Airway epithelial cell (primary cell): ENCODE measurements at places on chromosomes 3 and 15. TPM values are rescaled to one million over a fixed set of nuclear protein-coding genes. Genes with fewer than 3 reads are reported as not detected.

SV2B gene
- not detected in 2 replicates for total RNA-seq

CDHR4 gene
- not detected in 2 replicates for total RNA-seq

GPR160 gene
- 1.1 TPM in 2 replicates for total RNA-seq

COPB2 gene
- 95.9 and 112 TPM in 2 replicates for total RNA-seq

RPP25 gene
- 4.7 and 5.7 TPM in 2 replicates for total RNA-seq

PRSS50 gene
- total RNA-seq = not detected in 2 replicates

MED12L gene
- total RNA-seq = 0.05 and 0.07 TPM in 2 replicates

GALNT15 gene
- total RNA-seq = 0.14 and 0.42 TPM in 2 replicates

MESP2 gene
- 0.37 and 0.42 TPM in 2 replicates for total RNA-seq

MEIS2 gene
- total RNA-seq = 6.3 and 10.1 TPM in 2 replicates

ITIH4 gene
- not detected in 2 replicates for total RNA-seq

MINDY2 gene
- 6.7 and 9.8 TPM in 2 replicates for total RNA-seq

AGTR1 gene
- 0.07 TPM in 1 of 2 replicates, not detected in the other for total RNA-seq

AADACL2 gene
- not detected in 2 replicates for total RNA-seq

NANOGP8 gene
- total RNA-seq = not detected in 2 replicates

ZNF660 gene
- 0.05 and 0.07 TPM in 2 replicates for total RNA-seq

CPLX3 gene
- not detected in 2 replicates for total RNA-seq

ERC2 gene
- under 0.01 and 0.56 TPM in 2 replicates for total RNA-seq

KCNMB3 gene
- total RNA-seq = 0.35 TPM in 1 of 2 replicates, not detected in the other

MDFIC2 gene
- not detected in 2 replicates for total RNA-seq

ROBO2 gene
- total RNA-seq = 0.05 and 0.28 TPM in 2 replicates

TRIM71 gene
- not detected in 2 replicates for total RNA-seq

CHST14 gene
- total RNA-seq = 8.9 and 9.5 TPM in 2 replicates

TTLL13 gene
- not detected in 2 replicates for total RNA-seq

MST1 gene
- total RNA-seq = 3.5 and 4.2 TPM in 2 replicates

RTP3 gene
- total RNA-seq = not detected in 2 replicates

VILL gene
- total RNA-seq = 41.4 and 53.0 TPM in 2 replicates

ZBTB11 gene
- 15.1 and 17.6 TPM in 2 replicates for total RNA-seq

CLDND1 gene
- total RNA-seq = 75.1 and 114 TPM in 2 replicates

ZFAND6 gene
- 50.8 and 70.6 TPM in 2 replicates for total RNA-seq

NOX5 gene
- total RNA-seq = 0.14 TPM in 1 of 2 replicates, not detected in the other

IQGAP1 gene
- total RNA-seq = 147 and 194 TPM in 2 replicates

TIPARP gene
- 73.1 and 101 TPM in 2 replicates for total RNA-seq

SAMD7 gene
- not detected in 2 replicates for total RNA-seq

SLC22A13 gene
- total RNA-seq = 0.07 TPM in 1 of 2 replicates, not detected in the other

SLITRK3 gene
- total RNA-seq = not detected in 2 replicates

TTBK2 gene
- 7.1 and 12.5 TPM in 2 replicates for total RNA-seq

TAGLN3 gene
- total RNA-seq = 6.4 and 8.1 TPM in 2 replicates

SKOR1 gene
- total RNA-seq = 0.19 TPM in 1 of 2 replicates, not detected in the other

STRIT1 gene
- not detected in 2 replicates for total RNA-seq

LRRC2 gene
- not detected in 2 replicates for total RNA-seq

LTF gene
- total RNA-seq = 0.07 TPM in 1 of 2 replicates, not detected in the other

ADGRG7 gene
- total RNA-seq = not detected in 2 replicates

HRG gene
- total RNA-seq = not detected in 2 replicates

TEX55 gene
- total RNA-seq = not detected in 2 replicates

SLC27A2 gene
- 4.4 and 7.3 TPM in 2 replicates for total RNA-seq

AGBL1 gene
- total RNA-seq = not detected in 2 replicates

STAB1 gene
- total RNA-seq = not detected in 2 replicates

PLA1A gene
- not detected in 2 replicates for total RNA-seq

SIDT1 gene
- total RNA-seq = 1.4 and 3.7 TPM in 2 replicates

UQCC5 gene
- total RNA-seq = 1.3 and 14.2 TPM in 2 replicates

ETV5 gene
- total RNA-seq = 10.6 and 14.2 TPM in 2 replicates

GOLGA6D gene
- total RNA-seq = not detected in 2 replicates

CLDN18 gene
- not detected in 2 replicates for total RNA-seq

SLC9C1 gene
- not detected in 2 replicates for total RNA-seq

CYP1A1 gene
- total RNA-seq = 8.0 and 10.3 TPM in 2 replicates

UBA7 gene
- total RNA-seq = 3.2 and 5.8 TPM in 2 replicates

GPR156 gene
- 0.09 and 0.14 TPM in 2 replicates for total RNA-seq

ISL2 gene
- total RNA-seq = 0.14 TPM in 1 of 2 replicates, not detected in the other
